ENCODE measurements at places on chromosomes 16 and 17.
A peak's percentile ranks its signal among the peaks of the same experiment; 100 is the strongest.

DNA sequence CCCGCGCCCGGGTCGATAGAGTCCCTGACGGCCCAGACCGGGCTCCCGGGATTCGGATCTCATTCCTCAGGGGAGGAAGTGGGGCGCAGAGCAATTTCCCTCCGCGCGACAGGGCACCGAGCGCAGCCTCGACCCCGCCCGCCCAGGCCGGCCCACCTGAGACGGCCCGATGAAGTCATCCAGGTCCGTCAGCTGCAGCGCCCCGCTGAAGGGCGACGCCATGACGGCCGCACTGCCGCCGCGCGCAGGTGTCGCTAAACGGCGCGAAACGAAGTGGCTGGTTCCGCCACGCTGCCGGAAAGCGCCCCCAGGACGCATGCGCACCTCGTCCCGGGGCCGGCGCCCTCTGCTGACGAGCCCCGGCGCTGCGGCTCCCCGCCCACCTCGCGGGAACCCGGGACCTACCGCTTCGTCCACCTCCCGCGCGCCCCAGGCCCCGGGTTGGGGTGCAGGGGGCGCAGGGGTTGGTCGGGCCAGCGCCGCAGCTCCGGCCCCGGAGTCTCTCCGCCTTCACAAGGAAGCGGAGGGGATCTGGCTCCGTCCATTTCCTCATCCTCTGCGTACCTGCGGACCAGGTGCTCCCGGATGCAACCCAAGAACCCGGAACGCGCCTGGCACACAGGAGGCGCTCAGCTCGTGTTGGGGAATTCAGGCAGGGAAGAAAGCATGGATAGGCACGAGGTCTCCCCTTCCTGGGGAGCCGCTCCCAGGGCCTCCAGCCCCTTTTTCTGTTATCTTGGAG is at the start of gene CIAO3:
Gene CIAO3, minus strand, starts transcription at position 234 of the 742 bp plus-strand sequence. Its CDS starts 12 bp downstream, at position 222.
- DNase-seq = no peak

- no peak for DNase-seq
Measured at GRCh38 chr16:53756275-53756996, 52.5 kb downstream of the FTO start.

DNA sequence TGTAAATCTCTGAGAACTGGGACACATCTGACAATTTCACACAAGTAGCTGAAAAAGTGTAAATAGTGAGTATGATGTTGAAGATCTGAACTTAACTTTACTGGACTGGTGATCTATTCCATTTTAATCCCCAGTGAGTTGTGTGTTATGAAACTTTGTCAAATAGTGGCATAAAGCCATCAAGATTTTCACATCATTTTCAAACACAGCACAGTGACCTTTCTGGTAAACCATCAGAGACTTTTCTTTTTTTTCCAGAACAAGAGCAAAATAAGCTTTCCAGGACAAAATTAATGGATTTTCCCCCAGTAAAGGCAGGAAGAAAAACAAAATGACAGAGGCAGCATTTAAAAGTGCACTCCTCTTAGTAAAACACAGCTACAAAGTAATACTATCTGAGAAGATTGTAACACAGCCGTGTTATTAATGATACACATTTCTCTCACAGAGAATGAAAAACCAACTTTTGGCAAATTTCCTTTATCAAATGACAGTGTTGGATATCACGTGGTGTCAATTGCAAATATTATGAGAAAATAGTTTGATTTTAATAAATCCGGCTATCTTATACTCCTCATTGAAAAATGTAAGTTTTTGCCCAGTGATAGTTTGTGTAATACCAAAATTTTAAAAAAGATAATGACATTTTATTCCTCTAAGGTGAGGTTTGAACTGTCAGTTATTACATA is 16.8 kb upstream of the COL1A1 start:
- DNase-seq = no peak

GRCh38 chr17:44210342-44211192 is 8.9 kb downstream of the UBTF start:
- DNase-seq = peak; percentile 73

DNA sequence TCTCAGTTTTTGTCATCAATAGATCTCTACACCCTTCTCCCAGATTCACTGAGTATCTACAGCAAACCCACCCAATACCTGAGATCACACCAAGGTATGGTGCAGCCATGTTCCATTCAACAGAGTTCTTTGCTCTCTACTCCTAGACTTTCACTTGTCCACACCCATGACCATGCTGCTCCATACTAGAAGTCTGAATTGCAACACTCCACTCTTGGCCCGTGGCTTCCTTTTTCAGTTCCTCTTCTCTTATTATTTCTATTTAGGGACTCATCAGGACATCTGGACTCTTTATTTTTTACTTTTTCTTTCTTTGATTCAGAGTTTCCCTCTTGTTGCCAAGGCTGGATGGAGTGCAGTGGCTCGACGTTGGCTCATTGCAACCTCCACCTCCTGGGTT is 37.1 kb downstream of the YWHAE start:
- no peak for DNase-seq

GRCh38 chr17:67434061-67434525 is 57.0 kb downstream of the PITPNC1 start:
- DNase-seq = no peak

DNA sequence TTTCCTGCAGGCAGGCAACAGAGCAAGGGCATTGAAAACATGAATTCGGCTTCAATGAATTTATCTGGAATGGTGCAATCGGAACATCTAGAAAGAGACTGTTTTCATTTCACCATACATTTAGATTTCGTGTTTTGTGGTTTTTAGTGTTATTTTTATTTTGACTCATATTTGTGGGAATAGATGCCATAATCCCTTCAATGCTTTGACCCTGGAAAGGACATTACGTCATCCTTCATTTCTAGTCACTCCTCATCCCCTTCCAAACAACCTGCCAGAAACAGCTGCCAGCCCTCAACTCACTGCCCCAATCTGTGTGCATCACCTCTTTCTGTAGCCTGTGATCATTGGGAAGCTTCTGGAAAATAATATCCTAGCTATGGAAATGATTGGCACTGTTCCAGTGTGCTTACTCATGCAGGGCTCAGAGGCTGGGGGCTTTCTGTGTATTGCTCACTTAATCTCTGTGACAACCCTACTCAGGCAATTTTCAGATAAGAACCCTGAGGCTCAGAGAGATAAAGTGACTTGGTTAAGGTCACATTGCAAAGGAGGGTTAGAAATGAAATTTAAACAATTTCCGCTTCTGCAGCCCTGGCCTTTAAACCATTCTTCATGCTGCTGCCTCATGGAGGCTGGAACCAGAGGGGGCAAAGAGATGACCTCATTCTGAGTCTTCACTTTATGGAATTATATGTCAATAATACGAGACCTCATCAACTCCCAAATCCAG is 9.5 kb upstream of the KSR1 start:
- DNase-seq = no peak

GRCh38 chr16:55872130-55872529 is 3.0 kb downstream of the CES5A start:
- no peak for DNase-seq

DNA sequence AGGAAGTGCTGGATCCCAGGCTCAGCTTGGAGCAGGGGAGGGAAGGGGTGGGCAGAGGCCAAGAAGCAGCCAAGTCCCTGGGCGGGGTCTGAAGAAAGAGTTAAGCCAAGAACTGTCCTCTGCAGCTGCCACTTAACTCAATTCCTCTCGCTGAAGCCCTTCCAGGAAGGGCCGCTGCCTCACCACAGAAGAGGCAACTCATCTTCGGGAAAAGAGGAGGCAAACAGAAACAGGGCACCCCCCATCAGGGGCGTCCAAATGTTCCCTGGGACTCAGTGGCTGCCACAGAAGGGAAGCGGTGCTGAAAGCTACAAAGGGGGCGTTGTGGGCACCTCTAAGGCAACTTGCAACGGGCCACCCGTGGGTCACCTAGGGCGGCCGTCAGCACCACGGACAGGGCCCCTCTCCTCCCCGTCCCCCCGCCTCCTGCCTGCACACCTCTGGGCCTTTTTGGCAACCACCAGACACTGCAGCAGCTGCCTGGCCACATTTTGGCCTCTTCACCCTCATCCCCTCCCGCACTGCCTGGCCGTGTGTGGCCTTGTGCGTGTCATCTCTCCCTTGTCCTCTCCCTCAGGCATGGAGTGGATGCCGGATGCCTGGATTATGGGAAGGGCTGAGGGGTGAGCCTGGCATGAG is 2.5 kb downstream of the TLCD3B start:
- no peak for DNase-seq

DNA sequence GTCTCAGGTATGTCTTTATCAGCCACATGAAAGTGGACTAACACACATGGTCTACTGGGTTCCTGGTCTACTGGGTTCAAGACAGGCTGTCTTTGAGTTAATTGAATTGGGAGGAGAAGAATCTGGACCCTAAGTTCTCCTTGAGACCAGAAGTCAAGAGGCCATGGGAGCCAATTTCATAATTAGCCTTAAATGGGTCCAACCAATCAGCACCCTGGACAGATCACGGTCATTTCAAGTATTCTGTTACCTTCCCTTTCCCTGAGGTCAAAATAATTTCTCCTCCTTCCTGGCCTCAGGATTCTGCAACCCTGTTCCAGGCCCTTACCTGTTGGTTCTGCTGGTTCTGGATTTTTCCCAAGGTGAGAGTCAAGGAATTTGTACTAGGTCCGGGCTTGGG is 23.8 kb downstream of the OSBPL7 start:
- DNase-seq = no peak

DNA sequence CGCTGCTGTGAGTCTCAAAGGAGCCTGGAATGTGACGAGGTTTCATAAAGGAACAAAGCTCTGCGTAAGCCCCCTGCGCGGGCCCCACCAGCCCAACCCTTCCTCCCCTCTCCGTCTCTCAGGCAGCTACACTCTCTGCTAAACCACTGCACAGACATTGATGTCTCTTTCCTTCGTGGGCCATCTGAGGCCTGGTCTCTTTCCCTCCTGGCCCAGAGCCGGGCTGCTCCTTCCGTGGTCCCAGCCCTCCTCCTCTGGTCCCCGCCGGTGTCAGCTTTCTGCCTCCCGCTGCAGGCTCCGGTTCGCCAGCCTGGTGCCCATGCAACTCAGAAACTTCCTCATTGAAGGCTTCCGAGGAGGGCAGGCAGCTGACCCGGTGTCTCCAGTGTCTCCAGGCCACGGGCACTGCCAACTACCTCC is 7.4 kb downstream of the SCARF1 start:
- DNase-seq = no peak

GRCh38 chr16:24218299-24218698 is 37.8 kb upstream of the CACNG3 start:
- DNase-seq = no peak

DNA sequence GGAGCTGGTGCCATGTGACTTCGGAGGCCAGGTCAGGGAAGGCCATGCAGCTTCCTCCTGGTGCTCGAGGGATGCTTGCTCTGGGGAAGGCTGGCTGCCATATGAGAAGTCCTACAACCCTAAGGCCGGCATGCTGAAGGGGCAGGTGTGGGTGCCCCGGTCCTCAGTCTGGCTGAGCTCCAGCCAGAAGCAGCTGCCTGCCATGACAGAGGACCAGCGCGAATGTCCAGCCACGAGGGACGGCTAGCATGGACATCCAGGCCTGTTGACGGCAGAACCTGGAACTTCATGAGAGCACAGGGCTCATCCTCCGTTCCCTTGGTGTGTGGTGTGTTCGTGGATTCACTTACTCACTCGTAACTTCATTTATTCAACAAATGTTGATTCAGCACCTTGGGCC is 140.6 kb downstream of the IRF8 start:
- DNase-seq = no peak

- no peak for DNase-seq
Measured at GRCh38 chr16:28616636-28617035, 6.8 kb upstream of the SULT1A1 start.

DNA sequence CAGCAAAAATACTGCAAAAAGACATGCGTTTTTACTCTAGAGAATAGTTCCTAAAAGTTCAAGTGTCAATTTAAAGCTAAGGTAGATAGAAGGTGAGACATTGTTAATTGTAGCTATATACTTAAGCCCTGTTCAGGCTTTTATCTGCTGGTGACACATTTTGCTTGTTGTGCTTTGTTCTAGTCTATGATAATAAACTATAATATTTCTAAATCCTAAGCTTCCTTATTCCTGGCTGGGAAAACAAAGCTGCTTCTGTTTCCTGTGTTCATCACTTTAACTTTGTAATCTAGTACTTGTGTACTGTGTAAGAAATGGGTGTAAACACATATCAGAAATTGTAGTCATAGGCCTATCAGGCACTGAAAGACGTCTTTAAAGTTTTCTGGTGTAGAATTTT is 77.3 kb downstream of the EFCAB13 start:
- no peak for DNase-seq

DNA sequence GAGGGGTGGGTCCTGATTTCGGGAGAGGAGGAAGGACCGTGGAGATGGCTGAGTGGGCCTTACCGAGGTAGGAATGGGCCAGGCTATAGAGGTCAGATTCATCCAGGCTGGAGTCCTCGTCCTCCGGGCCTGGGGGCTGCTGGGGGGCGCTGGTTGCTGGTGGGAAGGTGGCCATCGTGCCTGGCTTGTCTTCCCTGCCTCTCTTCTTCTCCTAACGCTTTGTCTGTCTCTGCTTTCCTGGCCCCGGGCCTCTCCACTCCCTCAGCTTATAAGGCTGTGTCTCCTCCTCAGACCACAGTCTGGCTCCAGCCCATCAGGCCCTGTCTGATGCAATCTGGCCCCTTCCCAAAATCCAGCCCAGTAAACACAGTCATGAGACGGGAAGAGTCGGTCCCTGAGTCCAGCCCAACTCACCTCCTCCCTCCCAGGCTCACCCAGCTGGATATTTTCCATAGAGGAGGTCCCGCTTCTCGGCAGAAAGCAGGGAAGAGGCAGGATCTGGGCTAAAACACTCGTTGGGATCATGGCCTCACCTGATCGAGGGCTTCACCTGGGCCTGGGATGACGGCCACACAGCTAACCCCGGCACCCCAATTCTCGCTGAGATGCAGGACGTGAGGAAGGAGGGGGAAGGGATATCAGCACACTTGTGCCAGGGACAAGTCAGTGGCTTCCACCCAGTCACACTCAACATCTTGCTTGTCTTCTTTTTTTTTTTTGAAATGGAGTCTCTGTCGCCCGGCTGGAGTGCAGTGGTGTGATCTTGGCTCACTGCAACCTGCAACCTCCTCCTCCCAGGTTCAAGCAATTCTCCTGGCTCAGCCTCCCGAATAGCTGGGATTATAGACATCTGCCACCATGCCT is at the start of gene NUPR1:
Gene NUPR1, minus strand, starts transcription at position 242 of the 864 bp plus-strand sequence. Its CDS starts 67 bp downstream, at position 175.
- no peak for DNase-seq

GRCh38 chr16:85422196-85422631 is 190.9 kb upstream of the GSE1 start:
- no peak for DNase-seq

DNA sequence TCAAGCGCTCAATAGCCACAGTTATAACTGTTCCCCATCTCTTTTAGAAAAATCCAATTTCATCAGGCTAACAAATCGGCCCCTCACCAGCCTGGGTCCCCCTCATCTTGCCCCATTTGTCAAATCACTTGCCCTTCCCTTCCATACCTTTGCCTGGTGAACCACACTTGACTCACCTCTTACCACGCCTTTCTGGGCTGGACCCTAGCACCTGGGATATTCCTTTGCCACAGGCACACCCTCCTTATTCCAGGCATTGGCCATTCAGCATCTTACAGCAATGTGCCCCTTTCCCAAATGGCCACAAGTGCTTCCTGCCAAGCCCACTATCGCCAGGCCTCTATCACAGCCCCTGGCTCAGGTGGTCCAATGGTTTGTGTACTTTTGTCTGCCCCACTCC is 14.9 kb downstream of the CMTM4 start:
- DNase-seq = no peak

- DNase-seq = peak; percentile 33
Measured at GRCh38 chr17:50708050-50709000, 611 bp upstream of the ANKRD40 start.
